SHP77 (cell line): ENCODE measurements at places on chromosomes 12 and 14.

GRCh38 chr12:7645395-7646177, 20.1 kb downstream of the APOBEC1 start:
- no peak for DNase-seq

DNA sequence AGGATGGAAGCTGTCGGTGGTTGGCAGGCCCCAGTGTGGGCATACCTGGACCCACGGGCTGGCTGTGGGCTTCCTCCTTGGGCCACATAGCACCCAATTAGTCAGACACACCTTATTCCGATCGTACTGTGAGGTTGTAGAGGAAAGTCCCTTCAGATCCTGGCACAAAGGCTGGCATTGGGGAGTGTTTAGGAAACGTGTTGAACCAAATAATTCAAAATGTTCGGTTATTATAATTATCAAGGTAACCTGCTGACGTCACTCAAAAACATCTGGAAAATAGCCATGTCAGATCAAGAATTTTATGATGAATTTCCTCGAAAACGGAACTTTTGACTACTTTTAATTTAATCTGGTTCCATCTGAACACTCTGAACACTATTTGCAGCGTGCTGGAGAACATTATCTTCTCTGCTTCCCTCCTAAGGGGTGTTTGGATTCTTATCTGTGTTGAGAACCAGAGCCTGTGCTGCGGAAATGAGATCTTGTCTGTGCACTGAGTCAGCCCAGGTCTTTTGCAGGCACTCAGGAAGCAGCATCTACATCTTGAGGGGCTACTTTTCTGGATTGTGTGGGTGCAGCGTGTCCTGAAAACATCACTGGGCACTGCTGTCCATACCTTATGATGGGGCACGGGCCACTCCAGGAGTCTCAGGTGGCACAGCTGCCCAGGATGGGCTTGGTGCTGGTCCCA, 100.3 kb downstream of the SLC25A47 start:
- no peak for DNase-seq

- no peak for DNase-seq
Observed at GRCh38 chr14:25055992-25056687, 6.2 kb upstream of the STXBP6 start.

GRCh38 chr12:3753544-3754284, 805 bp upstream of the CRACR2A start:
- no peak for DNase-seq

GRCh38 chr14:65496178-65496993, 83.9 kb downstream of the FUT8 start:
- no peak for DNase-seq

- DNase-seq = no peak
Observed at GRCh38 chr12:105611340-105611739, 280.8 kb downstream of the C12orf75 start.

GRCh38 chr14:31530136-31530535, 31.1 kb upstream of the NUBPL start:
- DNase-seq = no peak

DNA sequence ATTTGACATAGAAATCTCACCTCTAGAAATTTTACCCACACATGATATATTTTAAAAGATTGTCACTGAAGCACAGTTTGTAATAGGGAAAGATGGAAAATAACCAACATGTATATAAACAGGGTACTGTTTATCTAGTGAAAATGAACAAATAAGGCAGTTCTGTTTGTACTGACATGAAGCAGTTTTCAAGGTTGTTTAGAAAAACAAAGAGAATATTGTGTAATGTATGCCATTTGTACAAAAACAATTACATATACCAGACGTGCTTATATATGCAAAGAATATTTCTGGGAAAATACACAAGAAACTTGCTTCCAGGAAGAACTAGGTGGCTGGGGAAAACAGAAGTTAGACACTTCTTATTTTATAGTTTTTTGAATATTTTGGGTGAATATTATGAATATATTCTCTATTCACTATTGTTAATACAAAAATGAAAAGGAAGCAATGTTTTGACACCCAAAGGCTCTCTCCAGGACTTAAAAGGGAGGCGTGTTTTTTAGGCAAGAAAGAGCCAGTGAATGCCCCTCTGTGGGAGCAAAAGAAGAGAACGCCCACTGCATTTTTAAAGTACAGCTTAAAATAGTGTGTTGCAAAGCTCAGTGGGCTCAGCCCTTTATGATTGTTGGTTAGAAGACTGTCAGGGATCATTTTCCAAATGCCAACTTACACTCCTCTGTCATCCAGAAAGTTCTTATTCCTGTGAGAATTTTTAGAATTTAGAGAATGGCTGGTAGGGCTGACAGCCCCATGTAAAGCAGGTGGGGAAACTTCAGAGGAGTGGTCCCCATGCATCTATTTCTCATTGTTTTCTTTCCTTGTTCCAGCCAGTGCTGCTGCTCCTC, 59.6 kb upstream of the FERMT2 start:
- no peak for DNase-seq

DNA sequence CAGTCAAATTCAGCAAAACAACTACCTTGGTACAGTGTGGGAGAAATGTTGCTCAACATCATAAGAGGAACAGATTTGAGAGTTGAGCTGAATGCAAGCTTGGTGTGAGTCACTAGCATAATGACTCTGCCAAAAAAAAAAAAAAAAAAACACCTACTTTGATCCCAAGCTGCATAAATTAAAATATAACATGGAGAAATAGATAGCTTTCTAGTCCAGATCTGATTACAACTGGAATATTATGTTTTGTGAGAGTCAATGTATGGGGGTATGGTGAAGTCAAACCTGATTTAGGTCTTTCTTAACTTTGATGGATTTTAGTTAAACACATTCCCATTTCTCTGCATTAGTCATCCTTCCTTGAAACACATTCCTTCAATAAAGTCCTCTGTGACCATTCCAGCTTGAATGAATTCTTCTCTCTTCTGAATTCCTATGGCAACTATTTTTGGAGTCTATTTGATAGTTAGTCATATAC, 188.1 kb downstream of the SLC5A8 start:
- DNase-seq = no peak

- DNase-seq = no peak
Observed at GRCh38 chr14:98751110-98751509, 520.9 kb downstream of the BCL11B start.

DNA sequence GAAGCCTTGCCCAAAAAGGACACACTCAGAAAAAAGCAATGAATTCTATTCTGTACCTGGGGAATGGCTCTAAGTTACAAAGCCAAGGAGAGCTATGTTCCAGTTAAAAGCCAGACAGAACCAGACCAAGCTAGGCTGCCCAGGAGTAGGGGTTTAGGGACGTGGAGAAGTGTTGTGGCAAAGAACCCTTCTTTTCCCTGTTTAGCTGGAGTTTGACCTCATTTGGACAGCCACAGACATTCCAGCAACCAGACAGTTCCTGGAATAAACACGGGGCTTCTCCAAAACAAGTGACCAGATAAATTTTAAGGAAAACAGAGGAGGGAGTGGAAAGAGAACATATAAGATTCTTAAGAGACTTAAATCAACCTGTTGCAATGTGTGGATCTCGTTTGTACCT, 62.3 kb downstream of the GCH1 start:
- no peak for DNase-seq

GRCh38 chr12:132414634-132415326, 75.2 kb upstream of the FBRSL1 start:
- DNase-seq = peak; percentile 73

DNA sequence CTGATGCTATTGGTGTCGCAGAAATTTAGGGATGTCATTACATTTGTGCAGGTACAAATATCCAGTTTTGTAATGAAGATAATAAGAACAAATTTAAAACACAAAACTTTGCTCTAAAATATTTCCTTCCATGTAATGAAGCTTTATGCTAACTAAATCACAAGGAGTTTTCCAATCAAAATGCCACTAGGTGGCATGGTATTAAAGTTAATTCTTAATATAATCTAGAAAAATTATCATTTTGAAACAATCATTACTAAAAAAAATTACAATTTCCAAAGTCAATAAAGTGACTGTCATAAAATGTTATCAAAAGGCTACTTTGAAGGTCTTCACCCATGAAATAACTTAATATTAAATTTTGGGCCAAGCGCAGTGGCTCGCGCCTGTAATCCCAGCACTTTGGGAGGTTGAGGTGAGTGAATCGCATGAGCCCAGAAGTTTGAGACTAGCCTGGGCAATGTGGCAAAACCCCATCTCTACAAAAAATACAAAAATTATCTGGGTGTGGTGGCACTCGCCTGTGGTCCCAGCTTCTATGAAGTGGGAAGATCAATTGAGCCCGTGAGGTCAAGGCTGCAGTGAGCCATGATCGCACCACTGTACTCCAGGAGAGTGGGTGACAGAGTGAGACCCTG, 77.4 kb downstream of the KIF21A start:
- DNase-seq = no peak

- no peak for DNase-seq
Observed at GRCh38 chr12:99372257-99372920, 275.2 kb upstream of the GARIN6 start.

GRCh38 chr14:79016828-79017505, 846.8 kb downstream of the NRXN3 start:
- no peak for DNase-seq

- no peak for DNase-seq
Observed at GRCh38 chr12:8014836-8015235, 17.7 kb upstream of the FOXJ2 start.

GRCh38 chr12:94269316-94269999, 121.1 kb downstream of the PLXNC1 start:
- DNase-seq = no peak

- DNase-seq = peak; percentile 4
Observed at GRCh38 chr12:13278249-13278787, 81.8 kb downstream of the EMP1 start.

DNA sequence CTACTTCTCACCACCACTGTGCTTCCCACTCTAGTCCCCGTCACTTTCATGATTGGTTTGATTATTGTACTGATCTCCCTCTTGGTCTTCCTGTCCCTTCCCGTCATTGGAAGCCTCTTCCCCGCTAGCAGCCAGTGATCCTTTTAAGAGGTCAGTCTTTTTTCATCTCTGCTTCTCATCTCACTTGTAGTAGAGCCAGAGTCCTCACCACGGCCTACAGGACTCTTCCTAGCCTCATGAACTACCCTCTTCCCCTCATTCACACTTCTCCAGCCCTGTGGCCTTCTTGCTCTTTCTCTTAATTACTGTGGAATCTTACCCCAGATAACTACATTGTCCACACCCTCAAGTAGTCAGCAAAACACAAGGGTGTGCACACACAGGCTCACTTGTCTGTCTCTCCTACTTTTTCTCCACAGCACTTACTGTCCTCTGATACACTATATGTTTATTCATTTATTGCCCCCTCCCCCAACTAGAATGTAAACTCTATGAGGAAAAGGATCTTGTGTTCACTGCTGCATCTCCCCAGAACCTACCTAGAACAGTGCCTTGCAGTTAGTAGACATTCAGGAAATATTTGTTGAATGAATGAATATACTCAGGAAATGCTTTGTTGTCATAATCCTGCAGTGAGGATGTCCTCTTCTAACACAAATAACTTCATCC, 66.3 kb downstream of the CKB start:
- DNase-seq = no peak

DNA sequence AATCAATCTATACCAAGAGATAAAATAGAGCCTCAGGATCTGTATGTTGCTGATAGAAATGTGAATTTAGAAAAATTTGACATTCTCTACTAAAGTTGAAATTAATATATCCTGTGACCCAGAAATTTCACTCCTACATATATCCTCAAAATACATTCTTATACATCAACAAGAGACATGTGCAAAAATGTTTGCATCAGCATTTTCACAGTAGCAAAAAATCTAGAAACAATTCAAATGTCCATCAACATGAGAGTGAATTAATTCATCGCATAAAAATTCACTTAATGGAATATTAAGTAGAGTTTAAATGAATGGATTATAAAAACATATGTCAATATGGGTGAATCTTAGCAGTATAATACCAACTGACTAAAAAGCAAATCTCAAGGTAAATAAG, 80.8 kb downstream of the GPR65 start:
- DNase-seq = no peak

DNA sequence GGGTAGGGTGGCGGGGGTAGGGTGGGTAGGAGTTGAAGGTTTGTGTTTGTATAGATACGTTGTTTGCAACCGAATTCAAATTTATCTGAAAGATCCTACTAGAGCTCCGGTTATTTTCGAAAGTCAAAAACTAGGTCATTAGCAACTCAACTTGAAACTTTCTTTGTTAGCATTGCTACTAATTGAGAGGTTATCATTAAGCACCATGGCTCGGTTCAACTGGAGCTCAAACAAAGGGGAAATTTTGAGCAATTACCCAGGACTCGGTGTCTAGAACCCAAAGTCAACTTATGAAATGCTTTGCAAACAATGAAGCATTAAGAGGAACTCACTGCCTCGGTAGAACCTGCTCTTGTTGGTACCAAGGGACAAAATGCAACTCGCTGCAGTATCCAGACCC, 207.7 kb downstream of the BCAT1 start:
- DNase-seq = no peak

DNA sequence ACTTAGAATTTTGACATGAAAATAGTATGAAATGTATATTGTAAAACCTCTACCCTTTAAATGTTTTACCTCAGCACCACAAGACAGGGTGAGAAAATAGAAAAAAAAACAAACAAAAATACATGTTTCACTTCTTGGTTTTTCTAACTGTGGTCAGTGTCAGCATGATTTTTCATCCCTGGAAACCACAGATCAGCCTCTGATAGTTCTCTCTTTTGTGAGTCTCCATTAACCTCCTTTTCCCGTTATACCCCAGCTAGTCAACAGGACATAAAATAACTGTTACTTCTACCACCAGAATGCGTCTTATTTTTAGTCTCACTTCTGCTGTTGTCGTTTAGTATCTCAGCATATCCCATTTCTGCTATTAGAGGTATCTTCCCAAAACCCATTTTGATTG, 48.3 kb upstream of the KCNMB4 start:
- no peak for DNase-seq

- DNase-seq = peak; percentile 43
Observed at GRCh38 chr12:112759786-112760185, 31.8 kb upstream of the RPH3A start.

DNA sequence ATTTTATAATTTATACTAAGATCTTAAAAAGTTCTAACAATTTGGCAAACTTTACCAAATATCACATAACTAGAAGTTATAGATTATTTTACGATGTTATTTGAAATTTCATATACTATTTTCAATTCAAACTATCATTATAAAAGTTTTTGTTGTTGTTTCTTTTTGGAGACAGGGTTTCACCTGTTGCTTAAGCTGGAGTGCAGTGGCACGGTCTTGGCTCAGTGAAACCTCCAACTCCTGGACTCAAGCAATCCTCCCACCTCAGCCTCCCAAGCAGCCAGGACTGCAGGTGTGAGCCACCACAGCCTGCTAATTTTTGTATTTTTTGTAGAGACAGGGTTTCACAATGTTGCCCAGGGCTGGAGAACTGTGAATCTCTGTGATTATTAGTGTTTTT, 87.8 kb downstream of the SPPL3 start:
- no peak for DNase-seq

GRCh38 chr14:44880791-44881190, 81.0 kb downstream of the KLHL28 start:
- DNase-seq = no peak

DNA sequence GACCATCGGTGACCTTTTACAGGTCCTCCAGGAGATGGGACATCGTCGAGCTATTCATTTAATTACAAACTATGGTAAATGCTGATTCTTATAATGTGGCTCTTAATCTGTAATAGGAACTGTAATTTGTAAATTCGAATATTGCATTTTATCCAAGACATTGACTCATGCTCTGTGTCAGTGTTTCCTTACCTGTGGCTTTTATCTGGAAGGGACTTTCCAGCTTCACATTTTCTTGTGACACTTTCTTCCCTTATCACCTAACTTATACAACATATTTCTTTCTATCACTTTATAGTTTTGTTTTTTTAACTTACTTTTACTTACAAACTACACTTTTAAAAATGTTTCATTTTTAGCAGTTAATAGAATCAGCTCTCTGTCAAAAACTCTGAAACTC, 14.8 kb downstream of the IRAK3 start:
- no peak for DNase-seq
